Effector CD8-positive, alpha-beta T cell (primary cell): ENCODE measurements at places on chromosomes 2 and 18.

DNA sequence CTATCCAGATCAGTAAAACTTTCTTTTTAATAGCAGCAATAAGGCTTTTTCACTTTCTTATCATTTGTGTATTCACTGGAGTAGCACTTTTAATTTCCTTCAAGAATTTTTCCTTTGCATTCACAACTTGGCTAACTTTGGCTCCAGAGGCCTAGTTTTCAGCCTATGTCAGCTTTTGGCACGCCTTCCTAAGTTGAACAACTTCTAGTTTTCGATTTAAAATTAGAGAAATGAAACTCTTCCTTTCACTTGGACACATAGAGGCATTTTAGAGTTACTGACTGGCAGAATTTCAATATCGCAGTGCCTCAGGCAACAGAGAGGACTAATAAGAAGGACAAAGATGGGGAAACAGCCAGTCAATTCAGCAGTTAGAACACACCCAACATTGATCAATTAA is 577.4 kb downstream of the DSC3 start:
- no peak for DNase-seq

DNA sequence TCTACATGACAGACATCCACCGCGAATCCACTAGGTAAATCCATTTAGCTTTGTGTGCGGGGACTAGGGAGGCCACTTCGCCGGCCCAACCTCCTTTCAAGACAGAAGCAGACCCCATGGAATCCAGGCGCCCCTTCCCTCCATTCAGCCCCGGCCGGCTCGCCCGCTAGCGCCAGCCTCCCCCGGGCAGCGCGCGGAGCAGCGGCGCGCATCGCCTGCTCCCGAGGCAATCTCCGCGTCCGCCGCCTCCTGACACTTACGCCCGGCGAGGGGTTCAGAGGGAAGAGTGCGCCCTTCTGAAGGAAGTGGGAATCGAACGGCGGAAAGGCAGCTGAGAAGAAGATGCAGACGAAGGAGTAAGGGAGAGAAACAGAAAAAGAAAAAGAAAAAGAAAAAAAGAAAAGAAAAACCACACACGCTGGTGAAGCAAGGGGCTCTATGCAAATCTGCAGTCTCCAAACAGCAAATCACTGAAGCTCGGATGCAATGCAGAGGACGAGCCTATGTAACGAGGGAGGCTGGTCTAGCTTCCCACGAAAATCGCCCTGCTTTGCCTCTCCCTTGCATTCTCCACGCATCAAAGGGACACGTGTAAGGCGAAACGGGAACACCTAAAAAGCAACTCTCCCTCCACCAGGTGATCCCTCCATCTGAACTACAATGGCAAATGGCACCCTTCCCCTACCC is 684.4 kb downstream of the NRXN1 start:
- DNase-seq: no peak

DNA sequence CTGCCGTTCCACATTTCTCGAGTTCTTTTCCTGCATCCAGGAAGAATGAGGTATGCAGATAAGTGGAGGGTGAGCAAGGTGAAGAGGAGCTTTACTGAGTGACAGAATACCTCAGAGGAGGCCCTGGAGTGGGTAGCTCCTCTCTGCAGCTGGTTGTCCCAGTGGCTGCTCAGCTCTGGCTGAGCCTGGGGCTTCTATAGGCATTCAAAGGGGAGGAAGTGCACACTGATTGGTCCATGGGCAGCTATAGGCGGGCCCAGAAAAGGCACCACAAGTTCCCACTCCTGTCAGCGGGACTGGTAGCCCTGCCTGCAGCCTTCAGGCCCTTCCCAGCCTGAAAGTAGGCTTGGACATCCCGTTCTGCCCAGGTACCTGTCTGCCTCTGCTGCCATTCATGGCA is 94.7 kb downstream of the DOK6 start:
- no peak for DNase-seq

DNA sequence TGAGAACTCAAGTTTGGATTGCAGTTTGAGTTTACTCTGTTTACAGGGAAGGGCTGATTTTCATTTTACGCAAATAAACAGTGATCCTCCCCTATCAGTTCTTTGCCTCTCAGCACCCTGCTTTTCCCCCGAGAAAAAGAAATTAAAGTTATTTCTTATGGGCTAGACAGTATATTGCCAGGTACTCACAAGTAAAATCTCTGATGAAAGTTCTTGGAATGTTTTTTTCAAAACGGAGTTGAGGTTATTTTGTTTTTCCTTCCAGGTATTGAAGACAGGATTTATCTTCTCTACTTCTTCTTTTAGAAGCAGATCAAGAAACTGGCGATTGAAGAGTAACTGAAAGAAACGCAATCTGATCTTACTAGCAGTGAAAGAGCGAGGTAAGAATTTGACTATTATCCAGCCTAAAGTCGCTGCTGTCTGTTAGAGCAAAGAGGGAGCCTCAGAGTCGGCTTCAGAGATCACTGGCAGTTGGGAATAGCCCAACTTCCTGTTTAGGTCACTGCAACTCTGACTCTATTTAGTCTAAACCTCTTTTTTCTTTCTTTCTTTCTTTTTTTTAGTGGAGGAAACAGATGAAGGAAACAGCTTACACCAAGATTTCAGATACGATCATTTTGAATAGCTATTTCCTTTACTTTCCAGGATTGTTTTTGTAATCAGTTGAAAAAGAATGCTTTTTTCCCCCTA is at the start of gene TFPI:
TFPI (minus strand) TSS at position 425 of the 693 bp plus-strand sequence. CDS start 50,667 bp downstream, outside the sequence.
- no peak for DNase-seq

DNA sequence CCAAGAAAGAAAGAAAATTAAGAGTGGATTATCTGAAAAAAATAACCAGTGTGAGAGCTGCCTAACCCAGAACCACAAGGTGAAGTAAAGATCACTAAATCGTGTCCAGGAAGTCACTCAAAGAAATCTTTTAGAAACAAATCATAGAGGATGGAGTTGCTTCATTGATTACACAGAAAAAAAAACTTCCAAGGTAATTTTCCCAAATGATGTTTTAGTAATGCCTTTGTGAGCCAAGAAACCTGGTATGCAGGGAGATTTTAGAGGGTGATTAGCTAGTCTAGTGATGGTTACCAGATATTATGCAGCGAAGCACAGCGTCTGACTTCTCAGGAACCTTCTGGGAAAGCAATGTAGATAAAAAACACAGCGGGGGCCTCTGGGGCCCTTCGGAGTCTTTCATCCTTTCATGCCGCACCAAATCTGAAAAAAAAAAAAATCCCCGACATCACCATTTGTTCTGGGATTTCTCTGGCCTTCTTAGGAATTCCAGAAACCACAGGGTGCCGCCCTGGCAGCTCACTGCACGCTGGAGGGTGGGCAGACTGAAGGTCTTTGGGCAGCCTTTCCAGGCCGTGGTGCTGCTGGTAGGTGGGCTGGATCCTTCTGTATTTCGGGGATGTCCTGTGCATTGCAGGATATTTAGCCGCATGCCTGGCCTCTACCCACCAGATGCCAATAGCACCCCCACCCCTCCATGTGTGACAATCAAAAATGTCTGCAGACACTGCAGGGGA is 17.3 kb downstream of the ALPK2 start:
- DNase-seq: no peak

DNA sequence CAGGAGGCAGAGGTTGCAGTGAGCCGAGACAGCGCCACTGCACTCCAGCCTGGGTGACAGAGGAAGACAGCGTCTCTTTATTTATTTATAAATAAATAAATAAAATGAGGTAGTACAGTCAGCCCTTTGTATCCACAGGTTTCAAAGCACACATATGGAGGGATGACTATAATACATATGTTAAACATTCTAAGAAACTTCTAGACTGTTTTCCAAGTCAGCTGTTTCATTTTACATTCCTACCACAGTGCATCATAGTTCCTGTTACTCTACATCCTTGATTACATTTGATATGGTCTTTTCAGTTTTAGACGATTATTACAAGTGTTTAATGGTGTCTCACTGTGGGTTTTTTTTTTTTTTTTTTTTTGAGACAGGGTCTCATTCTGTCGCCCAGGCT is 157.6 kb downstream of the ATAD2B start:
- no peak for DNase-seq

DNA sequence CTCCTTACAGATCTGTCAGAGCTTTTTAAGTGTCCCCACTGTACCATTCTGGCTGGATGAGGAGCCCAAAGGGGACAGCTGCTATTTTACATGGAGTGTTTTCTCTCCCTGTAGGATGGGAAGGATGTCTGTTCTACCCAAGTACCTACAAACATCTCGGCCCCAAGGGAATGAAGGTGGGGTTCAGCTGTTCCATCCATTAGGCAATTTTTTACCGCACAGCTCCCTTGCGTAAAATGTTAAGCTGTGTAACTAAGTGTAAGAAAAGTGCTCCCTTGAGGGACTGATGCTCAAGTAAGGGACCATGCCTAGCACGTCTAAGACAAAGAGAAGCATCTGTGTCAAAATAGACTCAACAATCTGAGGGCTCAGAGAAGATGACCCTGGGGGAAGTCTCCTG is 180.3 kb downstream of the MYO5B start:
- no peak for DNase-seq

- DNase-seq: no peak
These were observed 23.0 kb downstream of the STK39 start for GRCh38 chr2:168224346-168224745.

GRCh38 chr2:153519257-153519875 is 40.8 kb upstream of the RPRM start:
- DNase-seq: peak; percentile 21

DNA sequence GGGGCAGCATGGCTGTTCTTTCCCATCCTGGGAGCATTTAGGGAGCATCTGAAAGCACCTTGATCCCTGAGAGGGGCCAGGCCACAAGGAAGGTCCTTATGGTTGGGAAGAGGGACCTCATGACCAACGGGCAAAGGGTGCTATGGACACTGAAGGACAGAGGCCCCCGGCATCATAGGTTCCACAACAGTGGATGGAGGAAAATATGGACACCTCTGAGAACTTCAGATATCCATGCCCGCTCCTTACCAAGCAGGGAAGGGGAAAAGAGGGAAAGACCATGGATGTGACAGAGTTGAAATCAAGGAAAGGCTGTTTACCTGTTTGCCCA is 94.1 kb upstream of the MGAT4A start:
- DNase-seq: no peak

- DNase-seq: no peak
These were observed 18.5 kb downstream of the KCMF1 start for GRCh38 chr2:84989422-84989821.

- no peak for DNase-seq
These were observed 1.3 kb upstream of the EIF2AK3 start for GRCh38 chr2:88628571-88628939.

DNA sequence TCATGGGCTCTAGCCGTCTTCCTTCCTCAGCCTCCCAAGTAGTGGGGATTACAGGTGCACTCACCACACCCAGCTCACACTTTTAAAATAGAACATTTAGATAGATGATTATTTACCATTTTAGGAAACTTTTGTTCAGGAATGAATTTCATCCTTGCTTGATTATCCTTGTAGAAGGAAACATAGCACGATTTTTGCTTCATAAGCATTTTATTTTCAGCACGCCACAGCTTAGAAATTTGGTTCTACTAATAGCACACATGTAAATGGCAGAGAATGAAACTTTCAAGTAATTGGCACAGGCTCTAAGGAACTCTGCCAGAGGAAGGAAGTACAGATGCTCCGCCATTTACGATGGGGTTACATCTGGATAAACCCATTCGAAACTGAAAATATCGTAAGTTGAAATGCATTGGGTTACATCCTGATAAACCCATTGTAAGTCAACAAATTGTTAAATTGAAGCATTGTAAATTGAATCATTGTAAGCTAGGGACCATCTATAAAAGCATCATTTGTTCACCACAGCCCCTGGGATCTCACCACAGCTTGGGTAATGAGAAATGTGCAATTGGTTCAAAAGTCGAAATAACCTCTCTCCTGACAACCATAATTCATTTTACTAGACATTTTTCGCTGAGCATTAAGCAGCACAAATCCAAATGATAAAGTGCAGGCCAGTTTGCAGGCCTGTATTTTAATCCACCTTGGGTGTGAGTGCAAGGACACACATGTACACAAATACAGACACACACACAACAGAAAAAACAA is 33.2 kb downstream of the FRZB start:
- DNase-seq: no peak

DNA sequence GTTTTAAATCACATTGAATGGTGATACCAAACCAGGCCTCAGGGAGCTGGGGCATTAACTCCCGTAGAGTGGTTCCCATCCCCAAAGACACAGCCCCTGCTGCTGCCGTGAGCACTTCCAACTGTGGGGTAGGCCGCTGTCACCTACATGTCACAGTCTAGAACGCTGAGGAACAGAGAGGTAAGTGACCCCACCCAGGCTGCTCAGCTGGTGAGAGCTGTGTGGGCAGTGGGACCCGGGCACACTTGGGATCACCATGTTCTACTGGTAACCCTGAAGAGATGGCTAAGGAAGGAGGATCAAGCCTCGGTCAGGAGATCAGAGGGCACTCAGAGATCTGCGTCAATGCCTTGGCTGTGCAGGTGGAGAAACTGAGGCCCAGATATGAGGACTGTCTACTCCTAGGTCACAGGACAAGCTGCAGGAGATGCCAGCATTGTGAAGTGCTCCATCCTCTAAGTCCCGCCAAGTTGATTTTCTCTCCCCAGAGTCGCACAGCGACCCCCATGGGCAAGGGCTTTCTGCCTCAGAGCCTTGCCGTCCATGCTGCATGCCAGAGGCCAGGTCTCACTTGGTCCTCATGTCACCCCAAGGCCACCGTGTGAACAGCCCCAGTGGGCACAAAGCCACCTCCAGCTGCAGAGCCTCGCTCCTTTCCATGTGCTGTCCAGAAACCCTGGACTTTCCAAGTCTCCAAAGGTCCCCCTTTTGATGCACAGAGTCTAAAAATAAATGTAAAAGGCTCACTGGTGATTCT is 144.2 kb upstream of the OTOS start:
- DNase-seq: no peak

DNA sequence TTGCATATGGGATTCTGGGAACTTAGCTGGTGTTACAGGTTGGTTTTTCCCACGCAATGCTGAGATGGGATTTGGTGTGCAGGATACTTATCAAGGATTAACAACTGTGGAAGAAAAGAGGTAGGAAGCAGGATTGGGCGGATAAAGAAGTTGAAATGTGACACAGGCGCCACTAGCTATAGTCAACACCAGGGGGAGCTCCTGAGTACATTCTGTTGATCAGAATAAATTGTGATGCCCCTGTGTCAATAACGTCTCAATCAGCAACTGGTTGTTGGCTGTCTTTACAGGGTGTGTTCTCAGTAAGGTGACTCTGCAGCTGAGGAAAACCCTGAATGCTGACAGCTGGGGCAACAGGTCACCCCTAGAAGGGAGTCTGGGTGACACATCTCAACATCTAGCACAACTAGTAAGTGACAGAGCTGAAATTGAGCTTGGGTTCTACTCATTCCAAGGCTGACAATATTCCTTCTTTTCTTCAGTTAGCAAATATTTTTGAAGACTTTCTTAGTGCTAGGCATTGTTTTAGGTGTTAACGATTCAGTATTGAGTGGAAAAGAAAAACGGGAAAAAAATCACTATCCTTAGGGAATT is 143.0 kb downstream of the ARL6IP6 start:
- no peak for DNase-seq

DNA sequence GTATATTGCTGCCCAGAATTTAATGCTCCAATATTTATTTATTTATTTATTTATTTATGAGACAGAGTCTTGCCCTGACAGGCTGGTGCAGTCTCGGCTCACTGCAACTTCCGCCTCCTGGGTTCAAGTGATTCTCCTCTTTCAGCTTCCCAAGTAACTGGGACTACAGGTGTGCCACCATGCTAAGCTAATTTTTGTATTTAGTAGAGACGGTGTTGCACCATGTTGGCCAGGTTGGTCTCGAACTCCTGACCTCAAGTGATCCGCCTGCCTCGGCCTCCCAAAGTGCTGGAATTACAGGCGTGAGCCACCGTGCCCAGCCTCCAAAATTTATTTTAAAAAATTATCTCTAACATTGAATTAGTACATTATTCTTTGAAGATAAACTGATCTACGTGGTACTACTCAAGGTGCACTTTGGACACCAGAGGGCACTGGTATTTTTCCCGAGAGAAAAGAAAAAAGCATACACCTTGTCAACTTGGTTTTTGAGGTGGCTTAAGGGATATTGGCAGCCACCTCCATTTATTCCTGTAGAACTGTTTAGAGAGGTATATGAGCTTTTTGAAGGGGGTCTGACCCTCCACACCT is 1.4 kb upstream of the IDH1 start:
- no peak for DNase-seq
